ENCODE measurements at places on chromosomes 12 and 14. TPM values are rescaled to one million over a fixed set of nuclear protein-coding genes. Genes with fewer than 3 reads are reported as not detected.

The FAM181A gene
- not detected for total RNA-seq

The PLEKHG7 gene
- total RNA-seq: not detected

DNA sequence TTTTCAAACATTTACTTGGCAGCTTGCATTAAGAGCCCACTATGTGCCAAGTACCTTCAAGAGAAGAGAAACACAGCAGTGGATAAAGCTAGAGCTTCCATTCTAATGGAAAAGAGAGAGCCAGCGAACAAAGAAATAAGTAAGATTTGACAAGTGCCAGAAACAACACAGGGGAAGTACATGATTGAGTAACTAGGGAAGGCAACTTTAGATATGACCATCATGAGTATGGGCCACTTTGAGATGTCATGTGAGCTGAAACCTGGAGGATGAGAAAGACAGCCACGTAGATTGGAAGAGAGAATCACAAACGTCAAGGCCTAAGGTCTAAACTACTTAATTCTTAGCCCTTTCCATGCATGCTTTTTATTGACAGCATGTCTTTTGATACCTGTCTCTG is 121.4 kb downstream of the ITPR2 start:
- DNase-seq: no peak

The KLRF2 gene
- not detected for total RNA-seq

DNA sequence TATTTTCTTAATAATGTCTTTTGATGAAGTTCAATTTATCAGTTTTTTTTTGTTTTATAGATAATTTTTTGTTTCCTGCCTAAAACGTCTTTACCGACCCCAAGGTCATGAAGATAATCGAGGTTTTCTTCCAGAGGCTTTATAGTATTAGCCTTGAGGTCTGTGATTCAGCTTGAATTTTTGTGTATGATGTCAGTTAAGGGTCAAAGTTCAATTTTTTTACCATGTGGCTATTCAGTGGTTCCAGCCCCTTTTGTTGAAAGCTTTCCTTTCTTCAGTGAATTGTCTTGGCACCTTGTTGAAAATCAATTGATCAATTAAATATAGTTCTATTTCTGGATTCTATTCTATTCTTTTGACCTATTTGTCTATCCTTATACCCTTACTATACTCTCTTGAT is 3.2 kb upstream of the MGST1 start:
- DNase-seq: no peak

GRCh38 chr14:22882529-22883172 is 371 bp upstream of the REM2 start:
- DNase-seq: no peak

GRCh38 chr14:32013083-32013482 is 64.0 kb upstream of the ARHGAP5 start:
- DNase-seq: no peak

DNA sequence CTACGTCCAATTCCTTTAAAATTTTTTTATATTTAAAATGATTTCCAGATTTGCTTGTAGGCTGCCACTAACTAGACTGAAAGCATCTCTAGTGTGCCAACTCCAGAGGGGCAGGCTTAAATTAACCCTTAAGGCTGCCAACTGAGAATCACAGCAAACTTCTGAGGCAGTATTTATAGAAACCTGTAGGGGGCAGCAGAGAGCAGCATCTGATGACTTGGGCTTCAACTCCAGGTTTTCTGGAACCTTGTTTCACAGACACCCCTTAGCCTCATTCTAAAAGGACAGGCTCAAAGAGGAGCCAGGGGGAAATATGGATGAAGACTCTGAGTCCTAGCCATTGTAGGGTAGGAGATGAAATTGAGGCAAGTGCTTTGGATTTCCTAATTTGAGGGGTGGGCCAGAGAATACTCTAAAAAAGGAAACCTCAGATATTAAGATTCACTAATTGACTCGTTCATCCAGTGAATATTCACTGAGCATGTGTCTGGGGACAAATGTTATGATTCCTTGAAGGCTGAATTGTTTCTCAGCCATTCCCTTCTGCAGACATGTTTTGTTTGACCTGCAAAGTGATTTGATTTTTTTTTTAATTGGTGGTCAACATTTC is 63.3 kb upstream of the HSPB8 start:
- DNase-seq: peak; percentile 35

The KLHL42 gene
- total RNA-seq: 35.2 TPM

DNA sequence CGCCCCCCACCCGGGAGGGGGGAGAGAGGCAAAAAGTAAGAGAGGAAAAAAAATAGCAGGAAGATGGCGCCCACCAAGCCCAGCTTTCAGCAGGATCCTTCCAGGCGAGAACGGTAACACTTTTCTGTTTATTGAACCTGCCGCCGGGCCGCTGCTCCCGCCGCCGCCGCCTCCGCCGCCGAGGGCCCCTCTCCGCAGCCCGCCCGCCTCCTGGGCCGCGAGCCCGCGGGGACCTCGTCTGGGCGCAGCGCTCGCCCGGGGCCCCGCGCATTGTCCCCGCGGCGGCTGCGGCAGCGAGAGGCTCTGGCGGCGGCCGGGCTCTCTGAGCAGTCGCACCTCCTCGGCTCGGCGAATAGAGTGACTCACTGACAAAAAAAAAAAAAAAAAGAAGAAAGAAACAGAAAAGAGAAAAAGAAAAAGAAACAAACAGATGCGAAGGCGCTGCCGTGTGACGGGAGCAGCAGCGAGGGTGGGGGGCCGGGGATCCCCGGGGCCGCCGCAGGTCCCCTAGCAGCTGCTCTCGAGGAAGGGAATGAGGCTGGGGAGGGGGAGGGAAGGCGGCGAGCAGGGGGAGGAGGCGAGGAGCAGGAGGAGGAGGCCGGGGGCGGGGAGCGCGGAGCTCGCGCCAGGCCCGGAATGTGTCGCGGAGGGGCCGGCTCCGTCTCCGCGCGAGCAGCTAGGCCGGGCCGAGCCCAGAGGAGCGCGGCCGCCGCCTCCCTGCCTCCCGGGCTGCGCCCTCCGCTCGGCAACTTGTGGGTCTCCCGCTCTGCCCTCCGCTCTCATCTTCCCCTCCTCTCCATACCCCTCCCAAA is 781 bp downstream of the NPAS3 start:
- DNase-seq: no peak

- no peak for DNase-seq
Observed at GRCh38 chr14:24843494-24843893, 206.5 kb downstream of the STXBP6 start.

GRCh38 chr12:26195641-26196420 is 458 bp downstream of the SSPN start:
- DNase-seq: peak; percentile 62

DNA sequence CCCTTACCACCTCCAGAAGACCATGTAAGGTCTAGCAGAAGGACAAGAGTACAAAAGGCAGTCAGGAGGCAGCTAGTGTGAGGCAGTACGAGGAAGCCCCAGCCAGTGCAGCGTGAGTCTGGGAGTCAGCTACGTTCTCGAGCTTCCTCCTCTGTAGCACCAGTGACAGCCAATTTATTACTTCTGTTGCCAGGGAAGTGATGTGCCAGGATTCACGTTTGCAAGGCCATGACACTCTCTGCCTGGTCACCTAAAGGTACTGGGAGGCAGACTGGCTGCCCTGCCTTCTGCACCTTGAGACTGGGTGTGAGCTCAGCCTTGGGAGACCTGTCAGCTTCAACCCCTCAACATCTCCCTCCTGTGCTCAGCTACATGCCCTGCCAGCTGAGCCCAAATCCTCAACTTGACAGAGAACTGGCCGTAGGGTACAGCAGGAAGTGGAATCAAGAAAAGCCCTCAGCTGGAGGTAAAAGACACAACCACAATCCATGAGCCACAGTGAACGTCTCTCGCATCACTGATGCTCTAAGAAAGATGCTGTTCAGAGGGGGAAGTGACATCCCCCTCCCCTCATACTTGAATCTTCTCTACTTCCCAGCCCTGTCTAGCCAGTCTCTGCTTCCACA is 182.5 kb upstream of the RGS6 start:
- no peak for DNase-seq

- DNase-seq: no peak
Observed at GRCh38 chr12:53789570-53789969, 37.8 kb upstream of the CISTR start.

- no peak for DNase-seq
Observed at GRCh38 chr12:133221241-133221640, 14.4 kb downstream of the ANHX start.

GRCh38 chr12:51813931-51814310 is 34.6 kb downstream of the FIGNL2 start:
- DNase-seq: no peak

The TAS2R19 gene
- total RNA-seq: 1.1 TPM

DNA sequence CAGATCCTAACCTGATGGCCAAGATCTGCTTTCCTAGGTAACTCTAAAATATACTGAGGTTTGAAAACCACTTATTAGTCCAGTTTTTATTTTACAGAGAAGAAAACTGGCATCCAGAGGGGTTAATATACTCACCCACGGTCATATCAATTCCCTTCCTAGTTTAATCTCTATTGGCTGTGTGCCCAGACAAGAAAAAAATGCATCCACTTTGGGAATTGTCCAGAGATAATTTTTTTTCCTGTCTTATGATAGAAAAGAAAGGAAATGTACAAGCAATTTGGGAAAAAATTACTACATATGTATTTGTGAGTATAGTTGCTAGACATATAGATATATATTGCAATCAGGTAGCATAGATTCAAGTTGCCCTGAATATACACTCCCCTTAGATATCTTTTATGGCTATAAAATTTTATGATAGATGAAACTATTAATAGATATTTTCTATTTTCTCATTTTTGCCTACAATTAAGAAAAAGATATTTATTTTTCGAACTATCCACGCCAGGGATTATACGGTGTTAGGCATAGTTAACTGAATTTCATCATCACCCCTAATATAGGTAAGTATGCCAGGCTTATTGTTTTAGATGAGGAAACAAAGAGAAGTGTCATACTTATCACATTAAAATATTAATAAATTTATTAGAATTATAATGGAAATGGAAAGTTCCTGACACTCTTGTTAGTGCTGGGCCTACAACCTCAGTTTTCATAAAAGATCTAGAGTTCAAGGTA is 100.5 kb upstream of the SLC38A2 start:
- no peak for DNase-seq

DNA sequence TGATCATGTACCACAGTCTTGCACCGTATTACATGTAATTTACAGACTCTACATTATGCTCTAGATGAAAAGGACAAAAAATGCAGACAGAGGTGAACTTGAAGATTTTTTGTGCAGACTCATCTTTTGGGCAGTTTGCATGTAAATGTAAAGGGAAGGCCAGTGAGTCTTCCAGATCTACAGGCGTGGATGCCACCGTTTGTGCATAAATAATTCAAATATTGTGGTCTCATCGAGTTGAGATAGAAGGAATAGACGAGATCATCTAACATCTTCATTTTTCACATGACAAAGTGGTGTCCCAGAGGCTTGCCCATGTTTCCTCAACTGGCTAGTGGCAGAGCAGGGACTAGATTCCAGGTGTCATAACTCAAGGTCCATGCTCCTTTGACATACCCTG is 125.2 kb downstream of the ALX1 start:
- DNase-seq: no peak

GRCh38 chr12:123119808-123120207 is 31.1 kb downstream of the PITPNM2 start:
- no peak for DNase-seq

DNA sequence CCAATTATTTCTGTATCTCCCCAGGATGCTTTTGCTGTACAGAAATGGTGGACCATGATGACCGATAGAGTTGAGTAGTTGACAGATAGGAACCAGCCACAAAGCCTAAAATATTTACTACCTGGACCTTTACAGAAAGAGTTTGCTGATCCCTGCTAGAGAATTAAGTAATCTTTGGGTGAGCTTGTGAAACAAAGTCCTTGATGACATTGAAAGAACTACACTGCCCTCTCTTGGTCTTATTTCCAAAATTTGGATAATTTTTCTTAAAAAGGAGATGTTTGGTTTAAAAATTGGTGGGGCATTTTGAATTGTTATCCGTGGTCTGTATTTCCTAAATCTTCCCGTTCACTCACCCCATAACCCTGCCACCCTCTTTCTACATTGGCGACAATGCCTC is 13.7 kb upstream of the TCTN1 start:
- no peak for DNase-seq

- no peak for DNase-seq
Observed at GRCh38 chr12:93978553-93978952, 169.8 kb upstream of the PLXNC1 start.

- DNase-seq: no peak
Observed at GRCh38 chr12:112798048-112798760, 6.7 kb downstream of the RPH3A start.

GRCh38 chr12:42382013-42382696 is 56.2 kb downstream of the PPHLN1 start:
- no peak for DNase-seq

GRCh38 chr12:116236148-116236731 is 41.3 kb downstream of the MED13L start:
- peak; percentile 32 for DNase-seq

- DNase-seq: no peak
Observed at GRCh38 chr12:103556890-103557627, 30.0 kb upstream of the STAB2 start.

- DNase-seq: no peak
Observed at GRCh38 chr14:52917735-52918134, 33.1 kb downstream of the FERMT2 start.

GRCh38 chr12:130216031-130216430 is 53.8 kb downstream of the FZD10 start:
- no peak for DNase-seq

DNA sequence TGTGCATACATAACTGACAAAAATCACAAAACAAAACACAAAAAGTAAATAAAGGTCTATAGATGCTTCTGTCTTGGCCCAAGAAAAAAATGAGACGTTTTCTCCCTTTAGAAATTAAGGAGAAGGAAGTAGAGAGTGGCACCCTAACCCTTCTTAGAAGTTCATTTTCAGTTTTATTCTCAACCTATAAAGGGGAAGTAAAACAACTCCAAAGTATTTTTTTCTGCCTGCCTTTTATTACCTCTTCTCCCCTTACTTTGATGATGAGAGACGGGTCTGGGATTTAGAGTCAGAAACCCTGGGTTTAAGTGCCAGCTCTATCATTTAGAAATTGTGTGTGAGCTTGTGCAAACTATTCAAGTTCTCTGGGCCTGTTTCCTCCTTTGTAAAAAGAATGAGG is 2.8 kb downstream of the PRIM1 start:
- no peak for DNase-seq

GRCh38 chr12:109968801-109969200 is 27.4 kb downstream of the GIT2 start:
- DNase-seq: no peak

GRCh38 chr12:102685172-102685571 is 204.8 kb upstream of the IGF1 start:
- DNase-seq: no peak

- no peak for DNase-seq
Observed at GRCh38 chr14:74244115-74244514, 4.9 kb downstream of the VSX2 start.

GRCh38 chr12:1716911-1717310 is 26.0 kb downstream of the ADIPOR2 start:
- DNase-seq: no peak

The CDCA3 gene
- total RNA-seq: 59.0 TPM

The KRT77 gene
- total RNA-seq: not detected

The STXBP6 gene
- total RNA-seq: not detected

The PTCSC3 gene
- total RNA-seq: not detected

The TC2N gene
- 0.49 TPM for total RNA-seq

The MLXIP gene
- 124 TPM for total RNA-seq

GRCh38 chr12:93876360-93876759 is 199.2 kb downstream of the CRADD start:
- no peak for DNase-seq

- DNase-seq: no peak
Observed at GRCh38 chr14:85686908-85687307, 157.0 kb downstream of the FLRT2 start.

Measured in Panc1 (cell line).